Stimulated activated naive B cell treated with anti-CD40 and anti-IgM and Interleukin-4, amounts not matched to agents 10 μg/mL and 1 μg/mL and 100 μg/mL, for 72 hours (primary cell): ENCODE measurements at places on chromosomes 11 and 22.

DNA sequence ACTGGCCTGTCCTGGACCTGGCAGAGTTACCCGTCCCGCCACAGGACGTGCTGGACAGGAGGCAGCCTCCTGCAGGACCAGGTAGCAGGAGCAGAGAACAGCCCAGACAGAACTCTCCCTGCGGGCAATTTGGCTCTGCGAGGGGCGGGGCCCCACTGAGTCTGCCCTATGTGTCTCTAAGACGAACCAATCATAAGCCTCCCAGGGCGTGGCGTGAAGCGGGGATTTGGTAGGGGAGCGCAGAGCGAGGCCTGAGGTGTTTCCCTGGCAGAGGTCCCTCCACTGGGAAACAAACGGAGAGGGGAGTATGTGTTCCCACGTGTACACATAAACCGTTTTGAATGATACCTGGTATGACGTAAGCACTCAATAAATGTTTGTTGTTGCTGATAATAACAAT is 7.4 kb downstream of the CD82 start:
- no peak for DNase-seq

- no peak for DNase-seq
Observed at GRCh38 chr22:17897426-17897825, 123.2 kb upstream of the BID start.

GRCh38 chr11:12099132-12099873 is 11.1 kb upstream of the MICAL2 start:
- no peak for DNase-seq

DNA sequence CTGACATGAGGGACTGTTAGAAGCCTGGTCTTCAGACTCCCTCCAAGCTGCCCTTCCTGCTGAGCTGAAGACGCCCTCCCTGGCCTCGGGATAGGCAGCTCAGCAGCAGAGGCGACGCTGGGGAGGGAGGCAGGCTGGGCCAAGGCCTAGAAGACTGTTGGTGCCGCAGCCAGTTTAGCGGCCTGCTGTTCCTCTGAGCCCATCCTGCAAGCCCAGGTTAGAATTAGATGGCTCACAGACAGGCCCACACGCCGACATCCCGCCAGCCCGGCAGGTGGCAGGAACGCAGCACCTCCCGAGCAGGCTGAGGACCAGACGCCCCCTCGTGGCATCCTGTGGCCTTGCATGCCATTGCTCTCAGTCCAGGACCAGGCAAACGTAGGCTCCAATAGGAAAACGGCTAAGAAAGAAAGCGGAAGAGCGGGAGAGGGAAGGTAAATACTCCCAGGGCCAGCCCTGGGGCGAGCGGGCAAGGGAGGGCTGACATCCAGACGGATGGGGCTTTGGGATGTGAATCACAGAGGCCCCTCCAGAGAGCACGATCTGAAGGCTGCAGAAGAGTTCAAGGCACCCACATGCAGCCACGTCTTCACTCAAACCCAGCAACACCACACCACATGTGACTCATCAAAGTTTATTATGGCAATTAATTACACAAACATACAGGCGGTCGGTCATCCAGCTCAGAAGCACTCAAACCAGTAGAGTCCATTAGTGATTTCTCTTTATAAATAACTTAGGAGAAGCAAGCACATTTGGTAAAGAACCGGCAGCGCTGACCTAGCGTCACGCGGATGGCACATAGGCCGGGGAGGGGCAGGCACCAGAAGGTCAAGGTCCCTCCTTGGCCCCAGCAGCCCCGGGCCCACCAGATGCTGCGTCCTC is 27.6 kb downstream of the CD5 start:
- DNase-seq = peak; percentile 80

DNA sequence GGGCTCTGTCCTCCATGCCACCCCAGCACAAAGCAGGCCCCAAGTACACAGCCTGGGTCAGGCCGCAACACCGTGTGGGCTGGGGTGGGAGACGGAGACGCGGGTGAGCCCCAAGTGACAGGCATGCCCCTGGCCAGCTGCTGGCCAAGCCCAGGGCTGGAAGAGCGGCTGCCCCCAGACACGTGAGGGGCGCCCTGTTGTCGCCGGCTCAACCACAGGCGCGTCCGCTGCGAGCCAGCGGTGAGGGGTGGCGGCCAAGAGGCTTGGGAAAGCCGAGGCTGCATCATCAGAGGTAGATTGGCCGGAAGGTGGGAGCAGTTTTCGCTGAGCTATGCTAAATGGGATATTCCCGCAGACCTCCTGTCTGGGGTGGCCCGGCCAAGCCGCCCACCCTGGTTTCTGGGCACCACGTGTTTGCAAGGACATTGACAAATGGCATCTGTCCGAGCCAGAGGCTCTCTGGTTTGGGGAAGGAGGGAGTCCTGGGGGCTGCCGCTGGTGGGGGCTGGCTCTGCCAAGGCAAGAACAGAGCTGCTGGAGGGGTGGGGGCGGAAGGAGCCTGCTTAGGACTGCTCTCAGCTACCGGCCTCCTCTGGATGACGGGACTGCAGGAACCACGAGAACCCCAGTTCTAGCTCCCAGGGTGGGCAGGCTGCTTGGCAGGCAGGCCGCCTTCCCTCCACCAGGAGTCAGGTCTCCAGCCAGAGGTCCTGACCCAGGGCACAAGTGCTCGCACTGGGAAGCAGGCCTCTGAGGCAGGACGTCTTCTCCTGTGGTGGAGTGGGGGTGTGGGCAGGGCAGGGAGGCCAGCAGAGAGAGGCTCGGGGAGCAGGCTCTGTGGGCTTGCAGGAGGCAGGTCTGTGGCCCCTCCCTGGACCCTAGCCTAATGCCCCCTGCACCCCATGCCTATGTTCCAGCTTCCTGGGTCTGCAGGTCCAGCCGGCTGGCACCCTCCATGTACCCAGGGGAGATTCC is 552 bp downstream of the PRR33 start:
- DNase-seq = no peak

GRCh38 chr11:36210529-36210928 is 78.7 kb downstream of the COMMD9 start:
- no peak for DNase-seq

DNA sequence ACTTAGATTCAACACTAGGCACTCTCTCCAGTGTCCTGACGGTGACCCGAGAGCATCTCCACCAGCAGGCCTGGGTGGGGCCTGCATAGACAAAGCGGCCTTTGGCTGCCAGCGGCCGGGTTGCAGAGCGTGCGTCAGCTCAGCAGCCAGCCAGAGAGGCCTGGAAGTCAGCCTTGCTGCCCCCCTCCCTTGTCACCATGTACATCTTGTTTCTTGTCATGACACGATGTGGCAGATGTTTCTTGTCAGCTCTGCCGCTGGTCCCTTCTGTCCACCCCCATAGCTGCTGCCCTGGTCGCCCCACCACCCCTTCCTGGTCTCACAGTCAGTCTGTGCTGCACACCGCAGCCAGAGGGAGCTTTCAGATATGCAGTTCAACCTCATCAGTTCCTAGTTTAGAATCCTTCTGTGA is 33.1 kb upstream of the CBX7 start:
- no peak for DNase-seq

- no peak for DNase-seq
Observed at GRCh38 chr11:111373590-111373989, 5.5 kb downstream of the POU2AF1 start.

GRCh38 chr22:30286813-30287647 is 2.3 kb downstream of the CASTOR1 start:
- peak; percentile 70 for DNase-seq

- DNase-seq = no peak
Observed at GRCh38 chr11:111447931-111448330, 64.3 kb downstream of the BTG4 start.

- DNase-seq = no peak
Observed at GRCh38 chr22:40522141-40522540, 114.4 kb downstream of the MRTFA start.

DNA sequence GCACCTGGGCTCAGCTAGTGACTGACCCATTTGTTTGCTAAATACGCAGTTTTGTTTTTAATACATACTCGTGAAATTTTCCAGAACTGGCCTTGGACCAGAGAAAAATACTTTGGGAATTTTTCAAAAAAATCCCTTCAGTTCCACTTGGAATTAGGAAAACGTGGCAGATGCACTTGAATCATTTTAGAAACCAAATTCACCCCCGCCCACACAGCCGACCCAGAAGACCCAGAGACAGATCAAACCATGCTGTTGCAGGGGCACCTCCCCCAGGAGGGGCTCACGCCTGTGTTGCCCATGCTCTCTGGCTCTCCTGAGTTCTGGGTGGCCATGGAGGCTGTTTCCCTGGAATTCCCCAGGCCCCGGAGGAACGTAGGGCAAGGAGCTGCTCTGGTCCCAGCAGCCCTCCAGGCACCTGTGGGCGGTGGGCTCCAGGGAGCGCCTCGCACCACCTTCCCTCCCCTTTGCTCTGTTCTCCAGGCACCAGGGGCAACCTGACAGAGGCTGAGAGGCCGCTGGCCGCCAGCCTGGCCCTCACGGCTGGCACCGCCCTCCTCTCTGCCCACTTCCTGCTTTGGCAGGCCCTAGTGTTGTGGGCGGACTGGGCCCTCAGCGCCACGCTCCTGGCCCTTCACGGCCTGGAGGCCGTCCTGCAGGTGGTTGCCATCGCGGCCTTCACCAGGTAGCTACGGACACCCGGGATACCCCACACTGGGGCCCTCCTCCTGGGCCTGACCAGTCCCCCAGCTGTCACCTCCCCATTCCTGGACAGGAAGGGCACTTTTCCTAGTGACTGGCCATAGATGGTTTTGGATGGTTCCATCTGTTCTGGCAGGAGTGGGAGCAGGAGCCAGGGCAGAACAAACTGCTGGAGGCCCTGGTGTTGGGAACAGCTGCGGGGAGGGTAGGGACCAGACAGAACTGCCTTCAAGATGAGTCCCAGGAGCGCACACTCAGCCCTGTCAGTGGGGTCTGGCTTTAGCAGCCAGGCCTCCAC is 3.3 kb upstream of the EPS8L2 start:
- DNase-seq = no peak

GRCh38 chr22:37212174-37212906 is at the start of gene SSTR3:
Gene SSTR3 (minus strand): TSS chr22:37212477. CDS start chr22:37207803, 4,674 bp downstream.
- no peak for DNase-seq

GRCh38 chr11:15794361-15795150 is 561.8 kb downstream of the SOX6 start:
- no peak for DNase-seq

DNA sequence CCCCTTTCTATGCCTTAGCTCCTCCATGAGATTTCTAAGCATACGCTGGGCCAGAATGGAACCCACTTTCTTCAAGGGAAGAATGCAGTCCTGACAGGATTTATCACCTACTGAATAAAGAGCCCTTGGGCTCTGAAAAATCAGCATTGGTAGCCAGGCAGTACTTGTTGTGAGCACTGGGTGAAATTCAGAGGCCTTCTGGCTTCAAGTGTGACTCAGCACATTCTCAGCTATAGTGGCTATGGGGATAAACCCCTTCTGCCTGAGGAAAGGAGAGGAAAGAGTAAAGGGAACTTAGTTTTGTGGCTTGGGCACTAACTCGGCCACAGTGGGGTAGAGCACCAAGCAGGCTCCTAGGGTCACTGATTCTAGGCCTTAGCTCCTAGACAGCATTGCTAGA is 574.8 kb downstream of the JRKL start:
- DNase-seq = no peak

- no peak for DNase-seq
Observed at GRCh38 chr11:27650988-27651387, 49.3 kb downstream of the BDNF start.

DNA sequence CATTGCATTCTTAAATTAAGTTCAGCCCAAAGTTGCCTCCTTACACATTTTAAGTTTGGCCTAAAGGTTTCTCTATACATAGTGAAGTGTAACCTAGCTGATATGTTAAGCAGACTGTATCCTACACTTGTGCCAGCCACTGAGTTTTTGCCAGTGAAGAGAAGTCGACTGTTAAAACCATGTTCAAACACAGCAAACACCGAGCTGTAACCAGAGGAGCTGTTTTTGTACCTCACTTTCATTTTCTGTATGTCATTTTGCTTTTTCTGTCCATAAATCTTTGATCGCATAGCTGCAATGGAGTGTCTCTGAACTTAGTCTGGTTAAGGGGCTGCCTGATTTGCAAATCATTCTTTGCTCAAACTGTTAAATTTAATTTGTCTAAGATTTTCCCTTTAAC is 403.7 kb downstream of the LUZP2 start:
- no peak for DNase-seq

GRCh38 chr11:126753990-126754389 is 246.6 kb downstream of the KIRREL3 start:
- no peak for DNase-seq
